Glomerular endothelial cell (primary cell): ENCODE measurements at places on chromosomes 2 and 18. TPM values are rescaled to one million over a fixed set of nuclear protein-coding genes. Genes with fewer than 3 reads are reported as not detected.

The KLHL41 gene
- 0.18 and 0.87 TPM in 2 replicates for total RNA-seq

The COBLL1 gene
- 9.0 and 14.2 TPM in 2 replicates for total RNA-seq

The COLEC12 gene
- 13.2 and 31.7 TPM in 2 replicates for total RNA-seq

The BZW1 gene
- 290 and 409 TPM in 2 replicates for total RNA-seq

The DSG2 gene
- total RNA-seq: 15.5 TPM in 2 replicates

The ANKRD62 gene
- not detected in 2 replicates for total RNA-seq

The TSN gene
- total RNA-seq: 46.9 and 53.3 TPM in 2 replicates

The IL36B gene
- total RNA-seq: not detected in 2 replicates

The TWIST2 gene
- 4.8 and 7.2 TPM in 2 replicates for total RNA-seq

The CNRIP1 gene
- 44.5 and 50.6 TPM in 2 replicates for total RNA-seq

The SP5 gene
- 0.06 TPM in 1 of 2 replicates, not detected in the other for total RNA-seq

The RAX gene
- total RNA-seq: not detected in 2 replicates

The SUMO1 gene
- total RNA-seq: 76.8 and 94.7 TPM in 2 replicates

The VWC2L gene
- not detected in 2 replicates for total RNA-seq

The ZNF385B gene
- not detected in 2 replicates for total RNA-seq

The DLGAP1 gene
- total RNA-seq: 1.6 and 2.0 TPM in 2 replicates

The UGT1A9 gene
- not detected in 2 replicates for total RNA-seq
